ENCODE measurements at places on chromosomes 6 and 20.

- DNase-seq: no peak
Observed at GRCh38 chr6:163786995-163787671, 372.6 kb downstream of the QKI start.

DNA sequence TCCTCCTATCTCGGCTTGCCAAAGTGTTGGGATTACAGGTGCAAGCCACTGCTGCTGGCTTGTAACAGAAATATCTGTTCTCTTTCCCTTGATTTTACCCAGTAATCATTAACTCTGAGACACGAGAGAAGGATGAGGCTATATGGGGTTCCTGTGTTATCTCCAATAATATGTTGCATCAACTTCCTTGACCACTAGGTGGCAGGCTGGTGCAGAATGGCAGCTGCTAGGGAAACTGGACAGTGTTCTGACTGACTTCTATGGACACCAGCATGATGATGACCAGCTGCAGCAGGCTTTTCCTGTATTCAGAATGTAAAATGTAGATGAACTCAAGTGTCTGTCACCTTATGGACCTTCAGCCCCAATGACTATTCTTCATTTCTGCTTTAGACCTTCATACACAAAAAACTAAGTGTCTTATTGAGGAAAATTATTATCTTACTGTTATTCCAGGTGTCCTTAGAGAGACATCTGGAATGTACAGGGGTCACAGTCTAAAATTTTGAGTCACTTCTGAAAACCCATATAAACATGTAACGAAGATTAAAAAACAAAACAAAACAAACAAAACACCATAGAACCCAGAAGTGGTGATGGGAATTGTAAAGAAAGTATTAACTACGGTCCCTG is 20.4 kb upstream of the CD109 start:
- DNase-seq: peak; percentile 70

- DNase-seq: no peak
Observed at GRCh38 chr20:14877301-14878028, 540.1 kb upstream of the FLRT3 start.

GRCh38 chr20:20195021-20195705 is 142.8 kb downstream of the CFAP61 start:
- no peak for DNase-seq

GRCh38 chr6:31927242-31927862 is at the start of gene C2:
Gene C2 (plus strand): TSS chr6:31927717. CDS start chr6:31927753, 36 bp downstream.
- DNase-seq: no peak

GRCh38 chr6:150224820-150225219 is 82.0 kb downstream of the PPP1R14C start:
- DNase-seq: no peak
